ENCODE measurements at places on chromosomes 5 and 9.

GRCh38 chr5:146751781-146752401 lies 126.7 kb downstream of the PPP2R2B start:
- no peak for DNase-seq

DNA sequence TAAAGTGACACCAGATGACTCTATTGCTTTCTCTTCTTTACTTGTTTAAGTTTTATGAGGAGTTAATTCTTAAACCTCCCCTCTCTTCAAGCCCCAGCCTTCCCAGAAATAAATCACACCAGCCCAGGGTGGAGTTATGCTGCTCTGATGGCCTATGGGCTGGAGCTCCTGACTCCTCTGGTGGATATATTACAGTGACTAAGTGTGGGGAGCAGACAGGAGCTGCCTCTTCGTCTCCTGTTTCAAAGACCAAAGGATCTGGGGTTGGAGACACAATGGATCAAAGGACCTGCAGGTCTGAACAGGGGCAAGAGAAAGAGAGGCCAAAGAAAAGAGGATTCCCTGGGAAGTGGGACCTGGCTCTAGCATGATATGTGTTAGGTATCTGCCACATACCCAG lies 312.0 kb upstream of the MSX2 start:
- no peak for DNase-seq

DNA sequence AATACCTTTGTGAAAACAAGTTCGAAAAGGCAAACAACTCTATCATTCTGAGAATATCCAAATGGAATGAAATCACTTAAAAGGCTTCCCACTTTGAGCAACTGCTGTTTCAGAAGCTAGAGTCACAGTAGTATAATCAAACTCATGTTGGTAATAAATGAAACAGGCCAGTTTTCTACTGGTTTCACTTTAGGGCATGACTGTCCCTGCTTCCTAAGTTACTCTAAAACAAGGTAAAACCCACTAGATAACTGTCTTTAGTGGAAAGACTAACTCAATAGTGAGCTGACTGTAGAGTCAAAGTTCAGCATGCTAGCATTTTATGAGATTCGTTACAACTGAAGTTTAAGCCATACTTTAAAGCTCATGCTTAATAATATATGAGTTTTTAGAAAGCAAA lies 6.0 kb downstream of the CDC26 start:
- DNase-seq, result no peak

GRCh38 chr5:75048457-75048953 lies 3.9 kb downstream of the GCNT4 start:
- DNase-seq, result peak; percentile 70

GRCh38 chr9:84736081-84736480 lies 66.6 kb downstream of the NTRK2 start:
- DNase-seq, result no peak

GRCh38 chr5:117594166-117594565 lies 1019.5 kb upstream of the SEMA6A start:
- no peak for DNase-seq

GRCh38 chr5:149510136-149510535 lies 41.1 kb downstream of the CSNK1A1 start:
- DNase-seq, result no peak

GRCh38 chr9:128026773-128027541 lies 40.2 kb downstream of the NAIF1 start:
- DNase-seq, result peak; percentile 80

DNA sequence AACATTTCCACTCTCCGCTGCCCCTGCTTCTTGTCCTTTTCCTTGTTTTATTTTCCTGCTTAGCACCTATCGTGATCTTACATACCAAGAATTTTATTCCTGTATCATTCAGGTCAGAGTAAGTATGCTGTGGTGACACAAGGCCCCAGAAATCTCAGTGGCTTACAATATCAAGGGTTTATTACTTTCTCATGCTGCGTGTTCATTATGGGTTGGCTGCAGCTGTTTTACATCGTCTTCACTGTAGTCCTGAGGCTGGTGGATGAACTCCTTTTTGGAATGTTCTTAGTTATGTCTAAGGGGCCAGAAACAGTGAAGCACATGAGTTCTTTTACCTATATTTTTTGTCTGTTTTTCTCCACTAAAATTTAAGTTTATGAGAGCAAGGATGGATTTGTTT lies 51.2 kb downstream of the FCHO2 start:
- peak; percentile 41 for DNase-seq

DNA sequence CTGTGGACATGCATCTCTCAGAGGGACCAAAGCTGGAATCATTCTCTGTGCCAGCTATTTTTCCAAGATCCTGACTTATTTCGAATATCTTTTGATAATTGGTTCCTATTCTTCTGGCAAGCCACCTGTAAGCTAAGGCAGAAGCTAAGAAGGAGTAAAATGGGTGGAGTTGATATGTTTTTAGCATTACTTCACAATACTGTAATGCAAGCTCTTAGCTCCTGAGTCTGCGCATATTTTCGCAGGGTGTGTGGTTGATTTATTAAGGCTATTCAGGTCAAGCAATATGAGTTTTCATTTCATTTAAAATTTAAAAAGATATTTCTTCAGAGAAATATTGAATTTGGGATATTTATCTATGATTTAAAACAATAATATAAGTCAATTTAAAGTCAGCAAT lies 158.5 kb upstream of the ADAMTS16 start:
- DNase-seq, result no peak

DNA sequence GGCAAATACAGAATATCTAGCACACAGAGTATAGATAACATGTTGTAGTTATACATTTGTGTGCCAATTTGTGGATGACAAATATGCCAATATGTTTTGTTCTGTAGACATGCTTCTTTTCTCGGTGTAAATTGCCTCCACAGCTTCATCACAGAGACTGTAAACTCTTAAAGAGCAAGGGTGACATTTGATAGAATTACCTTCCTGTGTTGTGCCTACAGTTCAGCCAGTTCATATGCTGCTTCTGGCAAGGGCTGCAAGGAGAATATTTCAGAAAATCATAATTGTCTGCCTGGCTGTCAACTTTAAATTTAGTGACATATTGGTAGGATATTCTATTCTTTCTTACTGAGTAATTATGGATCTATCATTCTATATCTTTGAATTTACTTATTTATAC lies 155.1 kb downstream of the MAT2B start:
- DNase-seq, result no peak

GRCh38 chr5:171336521-171337209 lies 27.6 kb downstream of the TLX3 start:
- DNase-seq, result peak; percentile 79
